ENCODE measurements at places on chromosomes 16 and 17.

- DNase-seq, result no peak
These were observed 50.6 kb downstream of the HS3ST3B1 start for GRCh38 chr17:14351493-14351892.

GRCh38 chr17:40479754-40480480 is 21.5 kb downstream of the TNS4 start:
- DNase-seq, result no peak

GRCh38 chr16:27718201-27719105 is 168.5 kb downstream of the KATNIP start:
- DNase-seq, result no peak

DNA sequence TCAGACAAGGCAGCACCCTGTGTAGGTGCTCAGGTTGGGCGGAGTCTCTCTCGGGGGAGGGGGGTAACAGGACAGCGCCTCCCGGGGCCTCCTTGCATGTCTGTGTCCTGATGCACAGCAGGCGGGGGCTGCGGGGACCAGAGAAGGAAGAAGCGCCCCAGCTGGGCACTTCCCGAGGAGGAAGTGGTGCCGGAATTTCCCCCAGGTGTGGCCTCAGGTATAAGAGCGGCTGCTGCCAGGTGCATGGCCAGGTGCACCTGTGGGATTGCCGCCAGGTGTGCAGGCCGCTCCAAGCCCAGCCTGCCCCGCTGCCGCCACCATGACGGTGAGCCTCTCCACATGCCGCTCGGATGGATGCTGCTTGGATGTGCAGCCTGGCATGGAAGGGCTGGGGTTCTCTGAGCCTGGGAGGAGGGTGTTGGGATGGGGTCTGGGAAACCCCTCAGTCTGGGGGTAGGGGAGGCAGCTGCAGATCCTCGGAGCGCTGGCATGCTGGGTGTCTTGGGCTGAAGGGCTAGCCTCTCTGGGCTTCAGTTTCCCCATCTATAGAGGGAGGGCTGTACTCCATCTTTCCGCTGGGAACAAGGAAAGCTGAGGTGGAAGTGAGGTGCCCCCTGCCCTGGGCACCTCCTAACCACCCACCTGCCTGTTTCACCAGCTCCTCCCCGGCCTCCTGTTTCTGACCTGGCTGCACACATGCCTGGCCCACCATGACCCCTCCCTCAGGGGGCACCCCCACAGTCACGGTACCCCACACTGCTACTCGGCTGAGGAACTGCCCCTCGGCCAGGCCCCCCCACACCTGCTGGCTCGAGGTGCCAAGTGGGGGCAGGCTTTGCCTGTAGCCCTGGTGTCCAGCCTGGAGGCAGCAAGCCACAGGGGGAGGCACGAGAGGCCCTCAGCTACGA is at the start of gene IL17C:
TSS of gene IL17C (plus strand) at position 250 of the 908 bp plus-strand sequence. CDS start at position 320, 70 bp downstream.
- no peak for DNase-seq

- DNase-seq, result no peak
These were observed 23.8 kb upstream of the SUPT4H1 start for GRCh38 chr17:58375811-58376210.

DNA sequence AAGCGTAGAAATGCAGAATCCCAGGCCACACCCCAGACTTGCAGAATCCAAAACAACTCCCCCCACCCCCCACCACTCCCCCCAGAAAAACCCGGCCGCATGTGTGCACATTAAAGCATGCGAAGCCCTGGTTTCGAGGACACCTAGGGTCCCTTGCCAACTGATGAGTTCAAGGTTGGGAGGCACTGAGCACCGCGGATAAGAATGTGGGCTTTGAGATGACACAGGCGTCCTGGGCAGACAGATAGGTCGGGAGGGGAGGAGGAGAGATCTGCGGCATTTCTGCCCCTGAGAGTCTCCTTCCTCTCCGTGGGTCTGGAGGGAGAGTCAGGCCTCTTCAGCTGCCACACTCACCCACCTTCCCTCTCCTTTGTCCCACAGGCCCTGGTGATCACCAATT is 98.3 kb downstream of the ABCC1 start:
- no peak for DNase-seq

DNA sequence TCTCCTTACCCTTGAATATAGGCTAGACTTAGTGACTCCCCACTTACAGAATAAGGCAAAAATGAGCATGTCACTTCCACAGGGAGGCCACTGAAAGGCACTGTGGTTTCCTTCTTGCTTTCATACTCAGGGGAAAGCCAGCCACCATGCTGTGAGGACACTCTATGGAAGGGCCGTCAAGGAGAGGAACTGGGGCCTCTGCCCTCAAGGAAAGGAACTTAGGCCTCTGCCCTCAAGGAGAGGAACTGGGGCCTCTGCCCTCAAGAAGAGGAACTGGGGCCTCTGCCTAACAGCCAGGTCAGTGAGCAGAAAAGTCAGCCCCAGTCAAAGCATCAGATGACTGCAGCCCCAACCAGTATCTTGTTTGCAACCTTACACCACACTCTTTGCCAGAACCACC is 30.1 kb downstream of the VPS35 start:
- DNase-seq, result no peak

DNA sequence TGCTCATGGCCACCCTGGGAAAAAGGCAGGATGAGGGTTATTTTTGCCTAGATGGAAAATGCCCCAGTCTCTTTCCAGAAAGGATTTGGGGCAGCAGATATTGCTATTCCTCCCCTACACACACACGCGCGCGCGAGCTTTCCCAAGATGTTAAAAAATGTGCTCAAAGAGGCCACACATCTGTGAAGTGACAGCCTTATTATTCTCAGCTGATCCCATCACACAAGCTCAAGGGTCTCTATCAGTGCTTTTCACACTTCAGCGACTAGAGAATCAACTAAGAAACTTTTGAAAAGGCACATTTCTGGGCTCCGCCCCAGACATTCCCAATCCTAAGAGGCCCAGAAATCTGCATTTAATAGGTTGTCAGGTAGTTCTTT is 5.7 kb upstream of the RAB5C start:
- DNase-seq, result no peak

DNA sequence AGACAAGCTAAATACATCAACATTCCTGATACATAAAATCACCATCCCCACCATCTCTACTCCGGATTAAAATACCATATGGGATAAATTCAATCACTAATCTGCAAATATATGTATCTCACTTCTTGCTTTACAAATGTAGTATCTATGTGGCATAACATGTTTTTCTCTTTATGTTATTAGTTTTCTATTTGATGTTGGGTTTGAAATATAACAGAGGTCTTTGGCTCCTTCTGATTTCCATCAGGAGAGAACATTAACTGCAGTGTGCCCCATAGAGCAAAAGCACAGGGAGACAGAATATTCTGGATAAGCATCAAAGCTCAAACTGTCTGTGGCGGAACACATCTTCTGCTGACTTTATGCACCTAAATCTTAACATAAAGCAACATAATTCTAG is 547.2 kb upstream of the CDH8 start:
- DNase-seq, result no peak

DNA sequence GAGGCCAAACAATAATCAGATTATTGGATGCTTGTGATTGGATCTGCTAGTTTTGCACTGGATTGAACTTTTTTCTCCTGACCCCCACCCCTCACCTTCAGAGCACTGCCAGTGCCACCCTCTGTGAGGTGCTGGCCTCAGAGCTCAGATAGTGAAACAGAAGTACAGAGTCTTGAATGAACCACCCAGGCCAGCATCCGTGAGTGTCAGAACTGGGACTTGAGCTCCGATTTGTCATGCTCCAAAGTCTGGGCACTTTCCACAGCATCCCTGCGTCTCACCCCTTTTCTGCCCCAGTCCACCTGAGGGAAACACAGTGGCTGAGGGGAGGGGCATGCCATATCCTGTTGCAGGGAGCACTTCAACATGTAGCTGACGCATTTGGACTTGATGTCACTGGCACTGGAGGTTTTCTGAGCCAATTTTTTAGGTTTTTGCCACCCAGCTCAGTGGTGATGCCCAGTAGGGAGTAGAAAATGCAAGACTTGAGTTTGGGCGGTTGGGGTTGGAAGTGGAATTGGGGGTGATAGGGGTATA is 47.3 kb downstream of the SMPD3 start:
- no peak for DNase-seq

DNA sequence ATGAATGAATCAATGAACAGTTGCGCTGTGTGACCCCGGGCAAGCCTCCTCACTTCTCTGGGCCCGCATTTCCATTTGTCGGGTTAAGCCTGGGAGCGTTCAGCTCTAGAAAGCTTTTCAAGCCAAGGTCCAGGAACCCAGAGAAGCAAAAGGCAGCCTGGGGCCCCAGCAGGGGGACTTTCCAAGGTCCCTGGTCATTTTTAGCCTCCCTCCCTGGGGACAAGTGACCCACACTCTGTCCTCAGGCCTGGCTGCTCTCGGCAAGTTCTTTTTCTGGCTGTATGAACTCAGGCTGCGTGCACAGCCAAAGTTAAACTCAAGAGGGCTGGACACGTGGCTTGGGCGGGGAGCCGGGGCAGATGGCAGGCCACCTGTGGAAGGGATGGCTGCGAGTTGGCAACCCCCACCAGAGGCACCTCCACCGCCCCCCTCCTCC is 41.4 kb upstream of the CIBAR2 start:
- DNase-seq, result no peak

DNA sequence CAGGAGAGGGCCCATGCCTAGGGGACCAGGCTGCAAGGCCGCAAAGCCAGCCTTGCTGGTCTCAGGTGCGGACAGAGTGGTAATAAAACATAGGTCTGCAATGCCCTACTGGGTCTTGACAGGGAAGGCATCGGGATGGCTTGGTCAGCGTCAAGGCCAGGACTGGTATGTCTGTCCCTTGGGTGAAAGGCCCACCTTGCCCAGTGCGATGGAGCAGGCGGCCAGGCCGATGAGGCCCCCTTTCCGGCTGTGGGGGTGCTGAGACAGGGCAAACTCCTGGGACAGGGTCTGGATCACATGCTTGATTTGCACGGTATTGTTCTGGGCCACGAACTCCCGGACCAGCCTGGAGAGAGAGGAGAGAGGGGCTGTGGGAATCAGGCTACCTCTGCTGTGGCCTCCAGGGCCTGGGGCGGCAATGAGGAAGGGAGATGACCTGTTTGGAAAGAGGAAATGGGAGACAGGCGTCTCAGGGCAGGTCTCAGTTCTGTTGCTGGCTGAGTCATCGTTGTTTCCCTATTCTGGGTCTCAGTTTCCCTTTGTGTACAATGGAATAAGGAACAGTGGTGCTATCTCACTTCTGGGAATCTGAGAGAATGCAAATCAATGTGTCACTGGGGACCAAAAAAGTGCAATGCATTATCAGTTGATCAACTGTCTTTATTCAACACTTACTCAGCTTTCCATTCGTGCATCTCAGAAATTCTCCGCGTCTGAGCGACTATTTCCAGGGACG is 14.8 kb downstream of the VAC14 start:
- DNase-seq, result no peak

DNA sequence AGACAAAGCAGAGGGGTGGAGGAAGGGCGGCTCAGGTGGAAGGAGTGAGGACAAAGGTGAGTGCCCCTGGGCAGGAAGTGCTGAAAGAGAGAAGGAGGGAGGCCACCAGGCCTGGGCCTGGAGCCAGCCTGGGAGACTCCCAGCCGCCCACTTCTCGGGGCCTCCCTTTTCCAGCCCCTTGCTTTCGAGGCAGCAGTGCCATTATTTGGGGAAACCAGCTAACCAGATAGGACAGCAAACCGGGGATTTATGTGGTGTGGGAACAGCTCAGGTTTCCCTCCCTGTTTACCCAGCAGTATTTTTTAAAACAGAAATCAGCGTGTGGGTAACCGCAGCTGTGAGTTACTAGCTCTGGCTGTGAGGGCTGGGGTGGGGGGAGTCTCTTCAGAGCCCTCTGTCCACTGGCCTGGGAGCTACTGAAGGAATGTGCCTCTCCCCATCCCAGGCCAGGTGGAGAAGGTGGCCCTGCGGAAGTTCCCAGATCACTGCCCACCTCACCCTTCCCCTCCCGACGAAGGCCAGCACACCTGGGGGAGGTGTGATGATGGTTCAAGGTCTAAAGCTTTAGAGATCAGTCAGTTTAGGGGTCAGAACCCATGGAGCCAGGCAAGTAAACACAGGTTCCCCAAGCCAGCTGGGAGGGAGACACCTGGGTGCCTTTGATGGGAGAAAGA is 8.4 kb upstream of the MEOX1 start:
- no peak for DNase-seq

DNA sequence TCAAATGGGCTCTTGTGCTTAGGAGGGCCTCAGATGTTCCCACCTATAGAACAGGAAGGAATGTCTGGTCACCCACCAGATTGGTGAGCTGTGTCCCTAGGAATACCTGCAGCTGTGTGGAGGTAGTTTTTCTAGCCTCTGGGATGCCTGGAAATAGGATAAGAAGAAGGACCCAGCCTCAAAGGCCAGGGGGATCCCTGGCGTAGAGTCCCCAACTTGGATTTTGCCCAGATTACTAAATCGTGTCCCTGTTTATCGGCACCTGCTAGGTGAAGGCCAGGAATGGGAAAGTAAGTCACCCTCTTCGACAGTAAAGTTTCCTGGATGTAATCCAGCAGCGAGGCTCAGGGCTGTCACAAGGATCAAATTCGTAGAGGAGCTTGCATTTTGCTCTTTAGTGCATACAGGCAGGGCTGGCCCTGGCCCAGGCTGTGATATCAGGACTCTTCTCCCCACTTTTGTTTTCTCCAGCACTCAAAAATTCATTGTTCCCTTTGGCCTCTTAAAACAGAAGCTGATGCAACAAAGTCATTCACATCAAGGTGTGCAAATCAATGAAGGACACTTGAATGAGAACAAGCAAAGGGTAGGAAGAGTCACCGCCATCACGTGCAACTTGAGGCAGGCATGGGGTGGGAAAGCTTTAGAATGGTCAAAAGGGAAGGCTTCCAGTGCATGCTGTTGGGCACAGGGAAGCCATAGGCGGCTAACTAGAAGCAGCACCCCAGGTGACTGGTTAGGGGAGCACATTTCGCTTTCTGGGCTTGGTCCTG is 7.5 kb downstream of the SLC13A2 start:
- DNase-seq, result no peak

GRCh38 chr16:54240271-54241129 is 46.1 kb downstream of the IRX3 start:
- DNase-seq, result no peak

DNA sequence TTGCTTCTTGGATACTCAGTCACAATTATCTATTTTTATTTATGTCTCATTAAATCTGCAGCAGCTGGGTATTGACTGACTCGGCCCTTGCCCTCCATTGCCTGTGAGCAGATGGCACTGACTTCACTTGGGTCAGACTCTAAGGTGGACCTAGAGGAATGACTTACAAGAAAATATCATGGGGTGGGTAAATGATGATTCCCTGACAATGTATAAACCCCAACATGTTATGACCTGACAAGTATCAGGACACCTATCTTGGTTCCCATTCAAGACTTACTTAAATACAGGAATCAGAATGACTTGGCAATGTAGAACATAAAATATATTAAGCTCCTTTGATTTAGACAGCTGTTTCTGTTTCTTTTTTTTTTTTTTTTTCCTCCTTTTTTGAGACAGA is 953.5 kb downstream of the CDH11 start:
- DNase-seq, result no peak

- no peak for DNase-seq
These were observed 29.9 kb downstream of the TRAF4 start for GRCh38 chr17:28773736-28774135.
